ENCODE measurements at places on chromosomes 16 and 17. TPM values are rescaled to one million over a fixed set of nuclear protein-coding genes. Genes with fewer than 3 reads are reported as not detected.

GRCh38 chr17:6177941-6178694 lies 107.9 kb downstream of the WSCD1 start:
- no peaks in the 10 kb centered on the region for H3K4me1 ChIP-seq
- no peaks in the 10 kb centered on the region for H3K27me3 ChIP-seq
- H3K36me3 ChIP-seq, result no peaks in the 10 kb centered on the region
- H3K4me3 ChIP-seq, result no peak overlapping the region
- no peak overlapping the region for H3K27ac ChIP-seq
- no peak for DNase-seq

Gene RANGRF
- total RNA-seq, result 15.8 TPM

DNA sequence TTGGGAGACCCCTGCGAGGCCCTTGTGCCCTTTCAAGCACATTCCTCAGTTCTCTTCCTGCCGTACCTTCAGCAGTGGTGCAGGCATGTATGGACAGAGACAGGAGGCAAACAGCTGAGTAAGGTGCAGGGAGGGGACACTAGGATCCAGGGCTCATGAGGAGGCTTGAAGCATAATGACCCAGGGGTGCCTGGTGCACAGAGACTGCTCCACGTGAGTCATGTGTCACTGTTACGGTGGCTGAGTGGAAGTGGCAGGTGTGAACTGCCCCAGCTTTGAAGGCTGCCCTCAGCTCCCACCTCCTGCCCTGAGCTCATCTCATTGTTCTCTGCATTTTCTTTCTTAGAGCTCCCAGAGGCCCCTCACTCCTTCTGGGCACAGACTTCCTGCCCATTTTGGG lies 124.8 kb downstream of the NTN1 start:
- H3K27me3 ChIP-seq, result no peaks in the 10 kb centered on the region
- no peaks in the 10 kb centered on the region for H3K4me1 ChIP-seq
- DNase-seq, result no peak
- no peaks in the 10 kb centered on the region for H3K36me3 ChIP-seq

Gene KRTAP2-1
- not detected for total RNA-seq
